ENCODE measurements at places on chromosomes 7 and 10. TPM values are rescaled to one million over a fixed set of nuclear protein-coding genes. Genes with fewer than 3 reads are reported as not detected.

The COBL gene
- total RNA-seq, result 6.6 TPM

The EN2 gene
- not detected for total RNA-seq

The RARRES2 gene
- 6.1 TPM for total RNA-seq

The UNCX gene
- total RNA-seq, result 0.65 TPM

The BAIAP2L1 gene
- 46.8 TPM for total RNA-seq

The HOXA7 gene
- 27.9 TPM for total RNA-seq

The STOX1 gene
- 1.2 TPM for total RNA-seq

The MLXIPL gene
- total RNA-seq, result not detected

The HMX3 gene
- not detected for total RNA-seq

The INA gene
- 18.4 TPM for total RNA-seq

The ANKRD22 gene
- total RNA-seq, result 0.12 TPM

The GJC3 gene
- total RNA-seq, result not detected

The SFTPA1 gene
- not detected for total RNA-seq

The SPAM1 gene
- total RNA-seq, result not detected

The NPFFR1 gene
- 0.14 TPM for total RNA-seq

The NACAD gene
- 3.9 TPM for total RNA-seq

The AGR3 gene
- not detected for total RNA-seq

DNA sequence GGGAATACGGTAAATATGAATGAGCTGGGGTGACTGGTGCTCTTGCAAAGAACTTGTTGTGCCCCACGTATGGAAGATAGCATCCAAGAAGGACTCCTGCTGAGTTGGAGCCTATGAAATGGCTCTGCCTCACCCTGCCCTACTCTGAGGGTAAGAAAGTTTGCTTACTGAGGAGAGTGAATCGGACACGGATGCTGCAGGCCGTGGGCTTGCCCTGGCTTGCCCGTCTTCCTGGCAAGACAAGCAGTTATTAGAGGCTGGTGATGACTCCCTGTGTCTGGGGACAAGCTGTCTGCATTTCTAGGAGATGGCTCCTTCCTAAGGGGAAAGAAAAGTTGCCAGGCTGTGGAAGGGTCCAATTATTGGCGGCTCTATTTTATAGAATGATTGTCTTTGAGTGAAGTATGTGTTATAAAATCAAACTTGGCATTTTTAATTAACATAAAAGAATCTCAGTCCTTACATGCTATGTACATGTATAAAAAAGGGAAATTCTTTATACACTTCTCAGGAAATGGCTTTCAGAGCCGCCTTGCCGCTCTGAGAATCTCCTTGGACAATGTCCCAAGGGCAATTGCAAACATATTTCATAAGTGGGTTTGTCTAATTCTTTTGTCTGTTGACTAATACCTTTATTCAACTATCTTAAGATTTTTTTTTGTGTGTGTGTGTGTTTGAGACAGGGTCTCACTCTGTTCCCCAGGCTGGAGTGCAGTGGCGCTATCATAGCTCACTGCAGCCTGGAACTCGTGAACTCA, 64.6 kb downstream of the CYP26A1 start:
- DNase-seq, result no peak

DNA sequence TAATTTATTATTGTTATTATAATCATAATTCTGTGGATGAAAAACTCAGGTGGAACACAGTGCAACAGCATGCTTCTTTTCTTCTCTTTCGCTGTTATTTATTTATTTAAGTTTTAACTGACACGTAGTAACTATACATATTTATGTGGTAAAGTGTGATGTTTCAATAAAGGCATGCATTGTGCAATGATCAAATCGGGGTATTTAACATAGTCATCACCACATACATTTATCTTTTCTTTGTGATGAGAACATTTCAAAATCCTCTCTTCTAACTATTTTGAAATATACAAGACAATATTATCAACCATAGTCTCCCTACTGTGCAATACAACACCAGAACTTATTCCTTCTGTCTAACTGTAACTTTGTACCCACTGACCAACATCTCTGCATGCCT, 152.5 kb upstream of the LYZL1 start:
- DNase-seq, result no peak

- no peak for DNase-seq
Observed at GRCh38 chr7:38628630-38629385, 2.4 kb downstream of the AMPH start.

- DNase-seq, result no peak
Observed at GRCh38 chr7:43750016-43750887, 8.2 kb upstream of the BLVRA start.

- DNase-seq, result no peak
Observed at GRCh38 chr7:100367676-100368613, 5.3 kb upstream of the PILRA start.

DNA sequence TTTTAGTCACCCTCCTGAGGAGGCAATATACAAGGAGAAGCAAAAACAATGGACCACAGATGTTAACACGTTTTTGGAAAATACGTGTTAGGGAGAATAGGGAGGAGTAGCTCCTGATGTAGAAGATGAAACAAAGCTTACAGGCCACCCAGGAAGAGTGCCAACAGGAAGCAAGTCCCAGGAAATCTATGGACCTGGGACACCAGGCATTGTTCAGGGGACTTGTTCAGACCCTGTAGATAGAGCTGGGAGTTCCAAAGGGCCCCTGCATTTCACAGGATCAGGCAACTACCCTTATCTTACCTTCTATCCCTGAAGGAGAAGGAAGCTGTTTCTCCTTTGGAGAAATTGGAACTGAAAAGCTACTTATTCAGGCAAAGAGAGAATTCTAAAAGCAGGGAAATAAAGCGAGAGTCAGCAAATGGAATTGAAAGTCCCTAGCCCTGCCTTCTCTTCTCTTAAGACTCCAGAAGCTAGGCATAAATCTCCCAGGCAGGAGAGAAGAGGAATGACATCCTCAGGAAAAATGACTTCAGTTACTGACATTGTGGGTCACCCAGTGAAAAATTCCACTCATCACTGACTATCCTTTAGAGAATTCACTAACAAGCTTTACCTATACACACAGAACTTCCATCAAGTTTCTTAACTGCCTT, 77.7 kb upstream of the FAM3C start:
- no peak for DNase-seq

DNA sequence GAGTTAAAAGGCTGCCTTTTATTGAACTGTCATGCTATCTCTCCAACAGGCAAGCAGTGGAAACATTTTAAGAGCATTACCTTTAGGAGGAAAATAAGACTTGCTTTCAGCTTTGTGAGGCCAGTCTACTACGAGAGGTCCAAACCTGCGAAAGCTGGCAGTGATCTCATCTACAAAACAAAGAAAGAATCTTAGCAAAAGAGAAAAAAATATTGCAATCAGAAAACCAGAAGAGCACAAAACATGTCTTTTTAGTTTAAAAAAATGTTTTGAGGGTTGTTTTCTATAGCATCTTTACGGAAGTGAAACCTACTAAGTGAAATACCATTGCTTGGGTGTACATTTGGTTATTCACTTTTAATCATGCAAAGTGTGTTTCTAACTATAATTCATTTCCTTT, 147.9 kb downstream of the CPEB3 start:
- DNase-seq, result no peak

DNA sequence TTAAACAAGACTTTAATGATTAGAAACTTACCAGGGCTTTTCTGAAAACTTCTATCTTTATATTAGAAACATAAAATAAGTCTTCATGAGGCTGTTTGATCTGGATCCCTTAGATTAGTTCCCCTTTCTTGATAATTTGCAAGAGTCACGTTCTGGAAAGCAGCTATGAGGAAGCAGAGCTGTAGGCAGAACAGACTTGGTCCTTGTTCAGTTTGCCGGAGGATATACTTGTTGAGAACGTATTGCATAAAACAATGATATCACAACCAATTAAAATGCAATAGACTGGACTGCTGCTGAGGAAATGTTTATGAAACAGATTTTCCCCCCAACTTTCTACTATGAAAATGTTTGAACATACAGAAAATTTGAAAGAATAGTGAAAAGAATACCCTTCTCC, 2.8 kb downstream of the SAMD9L start:
- no peak for DNase-seq

DNA sequence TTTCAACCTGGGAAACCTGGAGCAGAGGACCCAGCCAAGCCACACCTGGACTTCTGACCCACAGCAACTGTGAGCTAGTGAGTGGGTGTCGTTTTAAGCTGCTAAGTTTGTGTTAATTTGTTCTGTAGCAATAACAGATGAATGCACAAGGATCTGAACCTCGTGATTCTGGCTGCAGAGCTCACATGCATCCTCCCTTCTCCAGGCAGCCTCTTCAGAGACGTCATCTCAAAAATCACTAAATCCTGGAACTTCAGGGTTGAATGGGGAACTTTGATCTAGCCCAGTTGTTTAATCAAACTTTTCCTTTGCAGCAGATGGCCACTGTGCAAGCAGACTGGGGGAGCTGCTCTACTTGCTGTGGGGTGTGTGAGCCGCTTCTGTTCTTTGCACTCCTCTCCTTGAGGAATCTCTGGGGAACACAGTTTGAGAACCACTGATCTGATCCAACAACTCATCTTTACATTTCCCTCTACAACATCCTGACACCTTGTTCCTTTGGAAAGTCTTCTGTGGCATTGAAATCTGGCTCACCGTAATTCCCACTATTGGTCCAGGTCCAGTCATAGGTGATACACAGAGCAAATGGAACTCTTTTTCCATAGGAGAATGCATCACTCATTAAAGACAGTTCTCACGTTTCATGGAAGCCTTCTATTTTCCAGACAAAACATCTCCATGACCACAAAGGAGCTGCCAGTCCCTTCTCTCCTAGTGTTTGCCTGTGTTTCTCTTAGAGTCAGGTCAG, 90.3 kb downstream of the CHN2 start:
- no peak for DNase-seq

GRCh38 chr10:121942749-121943416, 15.1 kb upstream of the ATE1 start:
- no peak for DNase-seq

GRCh38 chr10:69445041-69445440, 6.2 kb upstream of the TSPAN15 start:
- no peak for DNase-seq

GRCh38 chr7:119630406-119630969, 642.5 kb upstream of the KCND2 start:
- no peak for DNase-seq

DNA sequence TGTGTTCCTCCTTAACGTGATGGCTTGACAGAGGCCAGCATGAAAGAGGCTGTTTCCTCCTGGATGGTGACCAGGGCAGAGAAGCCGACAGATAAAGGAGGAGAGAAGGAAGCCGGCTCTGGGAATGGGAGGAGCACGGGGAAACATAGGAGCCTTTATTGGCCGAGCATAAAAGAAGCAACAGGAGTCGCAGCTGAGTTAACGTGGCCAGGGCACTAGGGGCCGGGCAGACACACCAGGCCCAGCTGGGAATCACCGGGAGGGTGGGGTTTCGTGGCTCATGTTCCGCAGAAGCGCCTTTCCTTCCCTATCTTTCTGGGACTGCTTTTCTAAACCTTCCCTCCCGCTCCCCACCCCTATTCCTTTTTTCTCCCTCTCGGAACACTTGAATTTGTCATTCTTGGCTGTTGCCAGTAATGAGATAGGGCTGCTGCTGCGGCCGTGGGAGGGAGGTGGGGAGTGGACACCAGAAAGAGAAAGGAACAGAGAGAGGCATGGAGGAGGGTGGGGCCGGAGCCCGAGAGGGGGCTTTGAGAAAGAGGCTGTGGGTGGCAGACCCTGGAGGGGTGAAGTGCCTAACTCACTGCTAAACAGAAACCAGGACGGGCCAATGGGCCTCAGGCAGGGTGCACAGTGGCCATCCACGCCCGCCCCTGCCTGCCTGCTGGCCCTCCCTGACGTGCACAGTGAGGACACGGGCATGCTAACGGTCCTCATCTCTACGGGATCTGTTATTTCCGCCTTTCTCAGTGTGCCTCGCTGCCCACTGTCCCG, 65.2 kb downstream of the COL13A1 start:
- DNase-seq, result no peak

DNA sequence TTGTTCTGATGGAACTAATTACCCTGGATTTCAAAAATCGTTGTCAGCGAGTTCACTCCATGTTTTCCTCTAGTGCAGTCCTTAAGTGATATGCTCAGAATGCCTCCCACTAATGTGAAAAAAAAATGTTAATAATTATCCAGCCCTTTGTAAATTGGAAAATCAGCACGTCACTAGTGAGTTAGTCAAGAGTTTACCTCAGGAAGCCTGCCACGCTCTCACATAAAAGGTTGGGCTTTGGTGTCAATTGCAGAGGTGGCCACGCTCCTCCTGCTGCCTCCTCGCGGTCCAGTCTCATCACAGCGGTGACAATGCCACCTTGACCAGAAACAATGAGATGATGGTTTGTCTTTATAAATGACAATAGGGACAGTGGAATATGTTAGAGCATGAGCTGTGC, 22.5 kb downstream of the UPP1 start:
- DNase-seq, result no peak

GRCh38 chr7:138512092-138512858, 52.2 kb downstream of the TRIM24 start:
- DNase-seq, result no peak

DNA sequence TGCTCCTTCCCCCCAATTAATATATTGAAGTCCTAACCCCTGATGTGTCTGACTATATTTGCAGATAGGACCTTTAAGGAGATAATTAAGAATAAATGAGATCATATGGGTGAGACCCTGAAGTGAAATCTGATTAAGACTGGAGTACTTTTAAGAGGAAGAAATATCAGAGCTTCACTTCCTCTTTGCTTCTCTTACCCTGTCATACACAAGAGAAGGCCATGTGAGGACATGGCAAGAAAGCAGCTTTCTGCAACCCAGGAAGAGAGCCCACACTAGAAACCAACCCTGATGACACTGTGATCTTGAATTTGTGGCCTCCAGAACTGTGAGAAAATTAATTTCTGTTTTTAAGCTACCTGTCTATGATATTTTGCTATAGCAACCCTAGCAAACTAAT, 44.2 kb downstream of the JMJD1C start:
- DNase-seq, result no peak

GRCh38 chr7:25908154-25908949, 243.6 kb upstream of the NFE2L3 start:
- no peak for DNase-seq

- no peak for DNase-seq
Observed at GRCh38 chr7:412313-412710, 107.3 kb downstream of the PDGFA start.

DNA sequence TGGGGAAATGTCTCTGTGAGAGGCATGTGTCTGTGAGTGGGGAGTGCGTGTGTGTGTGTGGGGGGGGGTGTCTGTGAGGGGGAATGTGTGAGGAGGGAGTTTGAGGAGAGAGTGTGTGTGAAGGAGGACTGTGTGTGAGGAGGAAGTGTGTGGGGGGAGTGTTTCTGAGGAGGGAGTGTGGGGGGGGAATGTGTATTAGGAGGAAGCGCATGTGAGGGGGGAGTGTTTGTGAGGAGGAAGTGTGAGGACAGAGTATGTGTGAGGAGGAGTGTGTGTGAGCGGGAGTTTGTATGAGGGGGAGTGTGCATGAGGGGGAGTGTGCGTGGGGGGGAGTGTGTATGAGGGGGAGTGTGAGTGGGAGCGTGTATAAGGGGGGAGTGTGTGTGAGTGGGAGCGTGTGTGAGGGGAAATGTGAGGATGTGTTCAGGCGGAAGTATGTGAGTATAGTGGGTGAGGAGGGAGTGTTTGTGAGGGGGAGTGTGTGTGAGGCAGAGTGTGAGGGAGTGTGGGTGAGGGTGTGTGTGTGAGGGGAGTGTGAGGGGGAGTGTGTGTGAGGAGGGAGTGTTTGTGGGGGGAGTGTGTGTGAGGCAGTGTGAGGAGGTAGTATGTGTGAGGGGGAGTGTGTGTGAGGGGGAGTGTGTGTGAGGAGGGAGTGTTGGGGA, 21.8 kb upstream of the PTPRN2 start:
- no peak for DNase-seq
